CD4-positive, alpha-beta T cell treated with Interleukin-6 for 4 hours (primary cell): ENCODE measurements at places on chromosomes 2 and 18.

DNA sequence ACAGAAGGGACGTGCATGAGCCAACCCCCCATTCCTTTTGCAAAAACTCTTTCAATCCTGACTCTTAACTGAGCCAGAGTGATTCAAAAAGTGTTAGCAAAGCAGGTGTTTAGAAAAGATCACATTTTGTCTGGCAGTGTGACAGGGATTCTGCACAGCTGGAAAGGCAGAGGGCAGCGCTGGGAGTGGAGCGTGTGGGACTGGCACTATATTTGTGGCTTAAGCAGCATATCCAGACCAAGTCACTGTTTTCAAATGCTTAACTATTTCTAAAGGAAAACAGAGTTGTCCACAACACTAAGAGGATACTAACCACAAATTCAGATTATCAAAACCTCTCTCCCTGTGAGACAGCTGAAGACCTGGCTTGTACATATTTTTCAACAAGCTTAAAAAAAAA is 19.0 kb downstream of the CABYR start:
- DNase-seq = no peak

- DNase-seq = no peak
These were observed 164.5 kb downstream of the RBM43 start for GRCh38 chr2:151097128-151097527.

GRCh38 chr2:151947813-151948165 is 119.6 kb upstream of the ARL5A start:
- DNase-seq = no peak

- no peak for DNase-seq
These were observed 154.3 kb downstream of the SETBP1 start for GRCh38 chr18:44834867-44835469.

- DNase-seq = no peak
These were observed 2035.3 kb upstream of the CELF4 start for GRCh38 chr18:39600894-39601293.

DNA sequence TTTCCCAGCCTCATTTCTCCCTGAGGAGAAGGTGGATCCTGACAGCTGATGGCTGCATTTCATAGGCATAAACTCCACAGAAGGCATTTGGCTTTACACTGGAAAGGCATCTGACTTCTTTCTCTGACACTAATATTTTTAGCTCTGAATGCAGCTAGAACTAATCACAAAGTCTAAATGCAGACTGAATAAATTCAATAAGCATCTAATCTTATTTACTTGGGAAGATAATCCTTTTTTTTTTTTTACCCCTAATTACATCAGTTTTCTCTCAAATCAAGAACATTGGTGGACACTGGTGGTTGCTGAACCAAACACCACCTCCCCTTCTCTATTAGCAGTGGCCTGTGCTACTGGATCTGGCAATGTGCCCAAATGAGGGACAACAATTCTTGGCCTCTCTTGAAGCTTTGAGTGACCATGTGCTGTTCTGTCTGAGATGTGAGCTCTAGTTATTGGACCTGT is 50.9 kb upstream of the CD226 start:
- DNase-seq = no peak

DNA sequence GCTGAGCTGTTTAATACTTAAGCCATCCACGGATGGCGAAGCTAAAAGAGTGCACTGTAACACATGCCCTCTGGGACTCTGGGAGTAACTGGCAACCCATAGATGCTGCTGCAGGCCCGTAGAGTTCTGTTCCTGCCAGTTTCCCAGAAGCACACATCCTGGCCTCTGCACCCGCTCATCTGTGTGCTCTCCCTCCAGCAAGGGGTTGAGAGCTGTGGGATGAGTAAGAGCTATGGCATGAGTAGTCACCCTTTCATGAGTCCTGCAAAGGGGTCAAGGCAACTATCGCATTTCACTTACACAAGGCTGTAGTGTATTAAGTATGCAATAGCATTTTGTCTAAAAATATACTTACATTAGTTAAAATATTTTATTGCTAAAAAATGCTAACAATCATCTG is 1341.8 kb upstream of the NXPH2 start:
- DNase-seq = no peak

DNA sequence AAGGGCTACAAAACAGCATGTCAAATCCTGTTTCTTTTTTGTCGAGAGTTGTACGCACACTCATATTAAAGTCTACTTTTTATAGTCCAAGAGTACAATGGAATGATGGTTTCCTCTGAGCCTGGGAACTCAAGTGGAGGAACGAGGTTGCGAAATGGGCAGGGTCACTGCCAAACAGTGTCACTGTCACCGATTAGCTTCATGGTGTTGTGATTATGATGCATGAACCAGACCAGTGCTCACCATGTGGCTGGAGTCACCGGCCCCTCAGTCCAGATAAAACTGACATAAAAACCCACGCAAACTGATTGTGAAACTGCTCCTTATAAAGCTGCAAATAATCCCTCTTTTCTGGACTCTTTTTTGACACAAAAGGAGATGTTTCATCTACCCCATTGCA is 122.0 kb downstream of the COPS8 start:
- no peak for DNase-seq

GRCh38 chr18:26091047-26091630 is 726 bp upstream of the SS18 start:
- DNase-seq = no peak

GRCh38 chr2:233999182-233999581 is 51.3 kb upstream of the SPP2 start:
- DNase-seq = no peak

GRCh38 chr2:16270441-16270840 is 330.1 kb downstream of the MYCN start:
- DNase-seq = no peak

GRCh38 chr18:76953156-76953555 is 130.8 kb downstream of the ZNF236 start:
- no peak for DNase-seq

DNA sequence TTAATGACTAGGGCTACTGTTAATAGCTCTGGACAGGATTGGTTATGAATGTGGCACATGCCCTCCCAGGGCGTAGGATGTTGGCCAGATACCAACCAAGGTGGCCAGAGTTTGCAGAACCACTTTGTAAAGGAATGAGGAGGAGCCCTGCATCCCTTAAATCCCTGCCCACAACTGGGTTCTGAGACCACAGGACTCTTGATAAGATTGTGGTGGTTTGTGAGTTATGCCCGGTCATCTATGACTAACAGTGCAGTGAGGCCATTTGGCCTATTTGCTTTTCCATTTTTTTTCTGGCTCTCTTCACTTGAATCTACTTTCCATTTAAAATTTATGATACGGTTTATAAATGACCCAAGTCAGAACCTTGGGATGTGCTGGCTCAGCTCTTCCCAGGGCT is 294.5 kb downstream of the PRKCE start:
- no peak for DNase-seq

DNA sequence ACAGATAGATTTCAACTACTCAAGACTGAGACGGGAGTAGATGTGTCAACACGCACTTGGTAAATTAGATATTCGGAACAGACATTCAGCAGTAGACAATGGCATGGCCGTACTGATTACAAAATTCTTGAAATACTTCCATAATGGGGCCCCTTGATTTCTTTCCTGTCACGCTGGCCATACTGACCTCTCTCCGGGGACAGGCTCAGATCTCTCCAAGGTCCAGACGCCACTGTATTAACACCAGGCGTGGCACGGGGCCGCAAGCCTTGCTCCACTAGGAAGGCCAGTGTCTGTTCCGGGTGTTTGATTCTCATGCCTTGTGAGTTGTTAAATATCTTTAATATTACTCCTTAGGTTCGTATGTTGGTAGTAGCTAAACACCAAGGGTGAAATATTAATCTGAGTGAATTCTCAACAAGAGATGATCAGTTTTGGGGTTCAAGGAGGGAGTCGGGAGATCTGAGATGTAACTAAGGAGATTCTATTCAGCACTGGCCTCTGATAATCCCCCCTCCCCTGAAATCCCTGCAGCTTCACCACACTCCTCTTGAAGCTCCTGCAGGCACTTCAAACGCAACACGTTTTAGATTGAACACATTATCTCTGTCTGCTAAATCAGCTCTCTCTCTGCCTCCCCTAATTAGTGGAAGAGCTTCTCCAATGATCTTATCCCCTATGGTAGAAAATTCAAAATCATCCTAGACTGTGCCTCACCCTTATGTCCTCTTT is 2.2 kb upstream of the EHD3 start:
- no peak for DNase-seq

GRCh38 chr2:8725838-8726237 is 44.0 kb downstream of the ID2 start:
- DNase-seq = no peak

- DNase-seq = no peak
These were observed 192.3 kb downstream of the PMAIP1 start for GRCh38 chr18:60092073-60092472.

- no peak for DNase-seq
These were observed 734.8 kb upstream of the REG3G start for GRCh38 chr2:78290581-78291214.

GRCh38 chr2:215748446-215748845 is 264.9 kb downstream of the MREG start:
- DNase-seq = no peak

- no peak for DNase-seq
These were observed 39.7 kb downstream of the L3MBTL4 start for GRCh38 chr18:6374935-6375529.

- DNase-seq = no peak
These were observed 39.9 kb downstream of the PRKCE start for GRCh38 chr2:45691171-45691999.

GRCh38 chr2:46647041-46647440 is 167.7 kb downstream of the TMEM247 start:
- DNase-seq = no peak

DNA sequence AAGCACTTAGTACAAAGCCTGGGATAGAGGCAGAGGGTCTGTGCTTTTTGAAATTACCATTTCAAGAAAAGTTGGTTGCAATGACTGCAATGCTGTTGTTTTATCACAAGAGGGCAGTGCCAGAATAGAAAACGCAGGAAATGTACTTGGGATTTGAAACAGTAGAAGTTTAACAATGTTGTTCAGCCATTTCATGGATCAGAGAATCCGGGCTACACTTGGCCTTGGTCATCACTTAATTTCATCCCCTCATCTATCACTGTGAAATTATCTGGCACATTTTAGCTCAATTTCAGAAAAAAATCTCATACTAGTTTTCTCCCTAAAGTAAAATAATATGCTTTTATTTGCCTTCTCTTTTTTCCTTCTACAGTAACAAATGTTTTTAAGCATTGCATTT is 70.8 kb downstream of the RAPGEF4 start:
- DNase-seq = no peak
